ENCODE measurements at places on chromosomes 7 and 10.

DNA sequence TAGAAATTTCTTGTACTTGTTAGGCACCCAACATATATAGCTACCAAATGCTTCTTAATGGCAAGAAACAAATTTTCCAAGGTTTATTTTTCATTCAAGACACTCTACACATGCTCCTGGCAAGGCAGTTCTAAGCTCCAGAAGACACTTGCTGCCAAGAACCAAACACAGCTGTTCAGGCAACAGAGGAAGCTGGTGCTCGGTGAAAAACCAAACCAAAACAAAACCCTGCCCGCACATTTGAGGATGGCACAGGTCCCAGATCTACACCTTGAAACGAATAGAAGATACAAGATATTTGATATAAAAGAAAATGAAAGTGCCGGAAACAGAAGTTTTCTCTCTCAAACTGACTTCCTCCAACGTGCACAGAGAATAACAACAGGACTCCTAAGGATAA lies 4.9 kb upstream of the DNTT start:
- DNase-seq, result no peak

GRCh38 chr10:95273393-95274312 lies 17.1 kb downstream of the PDLIM1 start:
- no peak for DNase-seq

DNA sequence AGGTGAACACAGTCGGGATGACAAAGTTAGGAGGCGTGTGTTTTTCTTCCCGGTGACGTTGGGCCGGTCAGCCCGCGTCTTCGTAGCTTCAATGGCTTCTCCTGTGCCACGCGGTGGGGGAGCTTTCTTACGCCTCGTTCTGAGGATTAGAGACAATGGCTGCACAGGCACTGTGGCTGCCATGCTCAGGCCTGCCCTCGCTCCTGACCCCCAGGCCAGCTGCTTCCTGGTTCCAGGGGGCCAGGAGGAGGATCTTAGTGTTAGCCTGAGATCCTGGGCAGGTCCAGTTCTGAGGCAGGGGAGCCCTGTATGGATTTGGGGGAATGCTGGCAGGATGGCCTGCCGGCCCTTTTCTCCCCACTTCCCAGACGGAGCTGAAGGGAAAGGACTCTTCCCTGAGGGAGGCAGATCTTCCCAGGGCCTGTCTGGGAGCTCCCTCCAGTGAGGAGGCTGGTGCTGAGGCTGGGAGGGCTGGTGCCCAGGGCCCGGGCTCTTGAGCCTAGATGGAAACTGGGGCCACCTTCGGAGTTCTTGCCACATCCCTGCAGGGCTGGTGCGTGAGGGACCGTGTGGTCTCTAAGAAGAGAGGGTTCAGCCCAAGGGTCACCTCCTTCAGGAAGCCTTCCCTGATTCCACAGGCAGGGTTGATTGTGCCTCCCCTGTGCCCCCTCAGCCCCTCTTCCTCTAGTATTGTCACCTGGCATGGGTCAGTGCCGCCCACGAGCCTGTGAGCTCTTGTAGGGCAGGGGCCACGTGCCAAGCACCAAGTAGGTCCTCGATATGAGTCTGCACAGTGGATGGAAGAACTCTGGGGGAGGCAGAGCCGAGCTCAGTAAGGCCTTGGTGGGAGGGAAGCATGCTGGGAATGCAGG lies 101.4 kb downstream of the GRK5 start:
- no peak for DNase-seq

DNA sequence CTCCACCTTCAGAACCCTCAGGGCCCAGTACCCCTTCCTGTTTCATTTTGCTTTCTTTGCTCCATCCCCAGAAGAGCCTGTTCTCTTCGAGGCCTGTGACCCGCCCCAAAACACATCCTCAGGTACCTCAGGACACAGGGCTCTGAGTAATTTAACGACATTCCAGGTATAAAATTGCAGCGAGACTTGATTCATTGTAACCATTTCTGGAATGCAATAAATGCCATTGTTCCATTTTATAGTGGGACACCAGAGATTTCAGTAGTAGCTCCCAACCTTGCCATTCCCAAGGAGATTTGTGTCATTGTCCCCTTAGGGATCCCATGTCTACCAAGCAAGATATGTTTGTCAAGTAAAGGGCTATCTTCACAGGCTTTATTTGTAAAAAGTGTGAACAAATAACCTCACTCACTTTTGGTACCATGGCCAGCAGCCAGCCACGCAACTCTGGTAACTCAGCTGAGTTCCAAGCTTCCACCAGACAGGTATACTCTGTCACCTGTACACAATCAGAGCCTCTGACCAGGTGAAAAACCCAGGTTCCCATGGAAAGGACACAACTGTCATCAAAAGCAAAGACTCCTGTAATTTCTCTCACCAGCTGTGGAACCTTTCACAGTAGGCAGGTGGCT lies 441.3 kb downstream of the PLXNA4 start:
- DNase-seq, result no peak

DNA sequence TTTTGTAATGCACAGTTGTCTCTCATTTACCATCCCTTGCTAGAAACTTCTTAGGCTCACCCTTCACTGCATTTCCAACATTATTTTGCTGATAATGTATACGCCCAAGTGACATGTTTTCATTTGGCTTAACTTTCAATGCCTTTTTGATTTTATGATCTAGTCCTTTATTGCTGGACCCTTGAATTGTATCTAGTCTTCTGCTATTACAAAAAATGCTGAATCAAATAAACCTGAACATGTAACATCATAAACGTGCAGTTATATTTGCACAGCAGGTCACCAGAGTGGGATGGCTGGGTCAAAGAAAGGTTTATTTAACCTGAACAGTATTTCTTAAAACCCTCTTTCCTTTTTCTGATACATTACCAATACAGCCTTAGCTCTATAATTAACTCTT lies 63.0 kb downstream of the MINDY3 start:
- DNase-seq, result no peak

All from right renal cortex interstitium (tissue), 3 donors.